Activated CD8-positive, alpha-beta memory T cell treated with anti-CD3 and anti-CD28 coated beads for 1 hour (primary cell): ENCODE measurements at places on chromosomes 3 and 15.

DNA sequence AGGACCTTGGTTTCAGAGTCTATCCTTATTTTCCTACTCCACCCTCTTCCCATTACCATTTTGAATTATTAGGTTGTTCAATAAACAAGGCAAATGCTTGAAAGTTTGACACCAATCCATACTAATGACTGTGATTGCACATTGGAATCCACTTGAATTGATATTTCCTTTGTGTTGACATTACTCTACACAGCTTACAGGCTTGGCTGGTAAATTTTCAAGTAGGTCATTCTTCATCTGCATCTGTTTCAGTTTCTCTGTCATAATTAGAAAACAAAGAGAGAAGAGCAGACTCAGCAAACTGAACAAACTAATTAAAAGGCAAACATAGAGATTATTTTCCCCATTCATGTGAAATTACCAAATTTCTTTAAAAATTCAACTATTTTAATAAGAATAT lies 732.9 kb upstream of the BCHE start:
- DNase-seq: no peak

DNA sequence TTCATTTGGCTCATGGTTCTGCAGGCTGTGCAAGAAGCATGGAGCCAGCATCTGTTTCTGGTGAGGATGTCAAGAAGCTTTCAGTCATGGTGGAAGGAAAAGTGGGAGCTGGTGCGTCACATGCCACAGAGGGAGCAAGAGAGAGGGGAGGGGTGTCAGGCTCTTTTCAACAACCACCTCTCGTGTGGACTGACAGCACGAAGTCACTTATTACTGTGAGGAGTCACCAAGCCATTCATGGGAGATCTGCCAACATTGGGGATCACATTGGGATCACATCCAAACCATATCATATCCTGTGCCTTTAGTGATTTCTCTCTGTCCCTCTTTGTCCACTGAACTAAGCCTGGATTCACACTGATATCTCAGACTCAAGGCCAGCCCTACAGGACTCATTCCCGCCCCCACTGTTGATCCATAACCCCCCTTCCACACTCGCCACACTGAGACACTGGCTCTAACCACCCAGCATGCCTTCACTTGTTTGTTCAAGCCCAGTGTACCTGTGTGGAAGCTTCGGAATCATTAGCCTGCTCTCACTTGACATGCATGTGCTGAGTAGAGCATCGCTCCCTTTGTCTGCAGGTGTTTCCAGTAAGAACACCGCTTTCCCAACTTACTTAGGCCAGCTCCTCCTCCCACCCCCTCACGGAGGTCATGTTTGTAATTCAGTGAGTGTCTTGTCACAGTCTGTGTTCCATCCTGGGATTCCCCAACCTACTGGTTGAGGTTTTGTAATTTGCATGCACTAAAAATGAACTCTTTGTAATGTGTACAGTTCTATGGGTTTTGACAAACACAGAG lies 132.2 kb downstream of the KLF13 start:
- DNase-seq: no peak

GRCh38 chr3:186810336-186810996 lies 4.2 kb upstream of the RFC4 start:
- no peak for DNase-seq

- DNase-seq: no peak
Observed at GRCh38 chr3:12777171-12777570, 18.1 kb upstream of the TMEM40 start.

GRCh38 chr3:2978977-2979732 lies 131.0 kb downstream of the IL5RA start:
- no peak for DNase-seq

GRCh38 chr3:121473001-121473400 lies 72.8 kb downstream of the POLQ start:
- no peak for DNase-seq

DNA sequence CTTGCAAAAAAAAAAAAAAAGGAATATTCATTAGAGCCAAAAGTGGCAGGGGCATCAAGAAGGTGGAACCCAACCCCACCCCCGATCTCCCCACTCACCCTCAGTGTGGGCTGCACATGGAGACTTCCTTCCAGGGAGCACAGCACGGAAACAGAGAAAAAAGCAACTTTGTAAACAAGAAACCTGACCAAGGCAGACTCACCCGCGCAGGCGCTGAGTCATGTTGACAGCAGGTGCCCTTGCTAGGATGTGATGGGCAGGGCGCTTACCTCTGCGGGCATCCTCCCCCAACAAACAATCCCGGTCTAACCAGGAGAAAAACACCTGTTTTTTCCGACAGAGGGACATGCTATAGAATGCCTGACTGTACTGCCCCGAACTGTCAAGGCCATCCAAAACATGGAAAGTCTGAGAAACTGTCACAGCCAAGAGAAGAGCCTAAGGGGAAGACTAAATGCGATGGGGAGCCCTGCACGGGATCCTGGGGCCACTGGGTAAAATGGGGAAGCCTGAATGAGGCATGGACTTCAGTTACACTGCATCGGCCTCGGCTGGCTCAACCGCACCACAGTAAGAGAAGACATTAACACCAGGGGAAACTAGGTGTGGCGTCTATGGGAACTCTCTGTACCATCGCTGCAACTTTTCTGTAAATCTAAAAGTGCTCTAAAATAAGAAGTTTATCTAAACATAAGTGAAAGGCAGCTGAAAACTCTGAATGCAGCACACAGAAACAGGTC lies 66.7 kb upstream of the GATA2 start:
- DNase-seq: no peak

- no peak for DNase-seq
Observed at GRCh38 chr15:71212146-71212545, 96.9 kb downstream of the THSD4 start.

DNA sequence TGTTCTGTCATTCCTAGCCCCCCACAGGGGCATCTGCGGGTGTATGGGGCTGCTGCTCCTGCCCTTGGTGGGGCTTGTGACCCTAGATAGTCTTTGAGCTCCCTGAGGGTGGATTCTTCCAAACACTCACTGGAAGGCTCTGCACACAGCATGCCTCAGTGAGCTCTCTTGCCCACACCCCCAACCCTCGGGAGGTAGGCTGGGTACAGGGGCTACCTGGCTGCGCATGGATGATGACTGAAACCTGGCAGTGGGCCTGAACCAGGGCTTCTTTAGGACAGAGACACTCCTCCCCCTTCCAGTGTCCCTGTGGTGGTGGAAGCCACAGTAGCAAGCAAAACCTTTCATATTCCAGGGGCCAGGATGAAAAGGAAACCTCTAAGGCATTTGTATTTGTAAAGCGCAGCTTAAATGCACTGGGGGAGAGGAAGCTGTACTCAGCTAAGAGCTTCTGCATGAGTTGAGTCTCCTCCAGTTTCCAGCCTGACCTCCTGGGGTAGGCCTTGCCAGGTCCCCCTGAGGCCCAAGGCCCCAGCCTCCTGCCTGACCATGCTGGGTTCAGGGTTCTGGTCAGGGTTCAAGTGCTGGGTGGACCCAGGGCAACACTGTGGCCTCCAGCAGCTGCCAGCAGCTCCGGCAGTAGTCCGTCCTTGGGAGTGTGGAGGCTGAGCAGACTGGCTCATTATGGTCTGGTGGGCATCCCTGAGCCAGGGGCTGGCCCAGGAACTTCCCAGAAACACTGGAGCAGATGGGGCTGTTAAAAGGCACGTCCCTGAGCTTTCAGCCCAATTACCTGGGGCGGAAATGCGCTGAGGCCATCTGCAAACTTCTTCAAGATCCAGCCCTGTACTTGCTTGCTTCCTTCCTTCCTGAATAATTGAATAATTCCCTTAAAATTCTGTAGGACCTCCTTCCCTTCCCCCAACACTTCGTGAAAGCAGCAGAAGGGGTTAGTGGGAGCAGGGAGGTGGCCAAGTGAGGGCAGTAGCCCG lies 89.7 kb downstream of the HMG20A start:
- no peak for DNase-seq

DNA sequence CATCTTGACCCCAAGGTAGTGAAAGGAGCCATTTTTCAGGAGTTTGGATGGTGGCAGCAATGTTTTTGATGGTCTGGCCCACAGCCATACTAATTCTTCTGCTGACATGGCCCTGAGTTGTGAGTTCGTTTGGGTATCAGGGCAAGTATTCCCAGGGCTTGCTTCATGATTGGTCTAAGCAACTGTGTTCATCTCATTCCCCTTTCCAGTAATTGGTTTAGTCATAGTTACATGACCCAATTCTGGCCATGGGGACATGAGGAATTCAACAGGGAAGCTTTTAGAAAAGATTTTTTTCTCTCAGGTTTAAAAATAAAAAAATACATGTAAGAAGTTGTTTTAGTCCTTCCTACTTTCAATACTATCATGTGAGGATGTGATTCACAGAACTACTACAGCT lies 150.5 kb upstream of the NPHP3 start:
- no peak for DNase-seq

DNA sequence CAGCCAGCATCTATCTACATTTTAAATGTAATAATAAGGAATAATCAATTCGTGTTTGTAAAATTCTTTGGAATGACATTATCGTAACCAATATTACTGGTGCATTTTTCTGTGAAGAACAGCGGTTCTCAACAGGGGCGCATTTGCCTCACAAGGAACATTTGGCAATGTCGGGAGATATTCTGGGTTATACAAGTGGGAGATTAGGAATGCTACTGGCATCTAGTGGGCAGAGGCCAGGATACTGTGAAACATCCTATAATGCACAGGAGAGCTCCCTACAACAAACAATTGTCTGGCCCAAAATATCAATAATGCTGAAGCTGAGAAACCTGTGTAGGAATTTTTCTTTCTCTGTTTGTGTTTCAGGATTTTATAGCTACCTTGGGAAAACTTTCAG lies 25.0 kb downstream of the ACP3 start:
- DNase-seq: no peak

GRCh38 chr3:98721776-98722175 lies 41.4 kb upstream of the ST3GAL6 start:
- DNase-seq: no peak

DNA sequence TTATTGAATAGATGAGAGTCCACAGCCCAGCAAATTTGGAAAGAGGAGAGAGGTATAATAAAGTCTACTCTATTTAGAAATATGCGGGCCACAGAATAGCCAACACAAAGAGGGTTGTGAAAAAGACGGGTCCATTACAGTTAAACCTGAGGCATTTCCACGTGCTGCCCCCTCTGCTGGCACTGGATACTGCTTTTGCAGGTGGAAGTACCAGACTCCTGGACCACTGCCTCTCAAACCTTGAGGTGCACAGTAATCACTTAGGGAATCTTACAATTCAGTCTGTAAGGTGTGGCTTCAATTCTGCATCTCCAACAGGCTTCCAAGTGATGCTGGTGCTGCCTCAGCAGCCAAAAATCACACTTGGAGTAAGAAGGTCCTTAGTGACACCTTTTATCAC lies 3.0 kb upstream of the TFDP2 start:
- DNase-seq: no peak

- no peak for DNase-seq
Observed at GRCh38 chr3:120637851-120638559, 41.9 kb downstream of the NDUFB4 start.

DNA sequence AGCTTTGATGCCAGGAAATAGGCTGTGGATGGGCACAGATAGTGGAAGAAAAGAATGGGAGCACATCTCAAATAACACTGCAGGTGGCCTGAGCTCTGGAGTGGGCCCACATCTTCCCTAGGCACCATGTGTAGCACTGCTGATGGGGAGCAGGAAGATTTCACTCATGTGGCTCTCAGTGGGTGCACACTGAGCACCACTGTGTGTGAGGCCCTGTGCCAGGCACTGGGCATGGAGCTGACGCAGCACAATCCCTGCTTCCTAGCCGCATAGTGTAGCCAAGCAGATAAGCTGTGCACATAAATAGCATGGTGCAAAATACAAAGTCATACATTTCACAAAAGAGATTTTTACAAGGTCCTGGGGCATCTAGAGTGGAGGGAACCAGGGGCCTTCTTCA lies 101.6 kb downstream of the MOBP start:
- DNase-seq: no peak

GRCh38 chr3:35635926-35636683 lies 3.2 kb upstream of the ARPP21 start:
- no peak for DNase-seq

DNA sequence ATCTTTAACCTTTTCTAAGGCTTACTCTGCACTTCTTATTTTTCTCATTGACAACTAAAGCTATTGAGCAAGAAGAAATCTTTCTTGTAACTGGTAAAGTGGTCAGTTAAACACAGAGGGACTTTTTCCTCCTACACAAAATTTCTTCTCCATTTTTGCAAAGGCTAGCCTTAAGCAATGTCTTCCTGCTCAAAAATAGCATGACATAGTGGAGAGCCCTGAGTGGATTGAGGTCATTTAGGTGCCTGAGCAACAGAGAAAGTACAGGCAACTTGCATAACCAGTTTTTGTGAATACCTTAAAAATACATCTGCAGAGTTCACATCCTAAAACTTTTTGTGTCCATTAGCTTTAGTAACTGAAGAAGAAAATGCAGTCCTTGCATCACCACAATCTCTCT lies 144.7 kb upstream of the TTC14 start:
- no peak for DNase-seq

DNA sequence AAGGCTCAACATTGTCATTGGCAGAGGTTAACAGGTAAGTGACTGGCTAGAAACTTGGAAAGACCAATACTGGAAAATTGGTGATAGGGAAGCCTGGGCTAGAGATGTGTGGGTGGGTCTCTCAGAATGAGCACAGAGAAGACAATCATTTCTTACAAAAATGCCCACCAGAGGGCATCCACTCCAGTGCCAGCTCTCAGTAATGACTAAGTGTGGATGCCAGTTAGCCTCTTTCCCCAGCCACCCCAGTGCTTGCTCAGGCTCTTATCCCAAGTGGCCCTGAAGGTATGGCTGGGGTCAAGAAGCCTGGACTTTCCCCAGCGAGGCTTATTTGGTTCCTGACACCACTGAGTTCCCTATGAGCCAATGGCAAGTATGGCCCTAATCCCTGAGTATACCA lies 115.9 kb upstream of the ST8SIA2 start:
- no peak for DNase-seq

- no peak for DNase-seq
Observed at GRCh38 chr3:164752812-164753211, 325.5 kb downstream of the SI start.

DNA sequence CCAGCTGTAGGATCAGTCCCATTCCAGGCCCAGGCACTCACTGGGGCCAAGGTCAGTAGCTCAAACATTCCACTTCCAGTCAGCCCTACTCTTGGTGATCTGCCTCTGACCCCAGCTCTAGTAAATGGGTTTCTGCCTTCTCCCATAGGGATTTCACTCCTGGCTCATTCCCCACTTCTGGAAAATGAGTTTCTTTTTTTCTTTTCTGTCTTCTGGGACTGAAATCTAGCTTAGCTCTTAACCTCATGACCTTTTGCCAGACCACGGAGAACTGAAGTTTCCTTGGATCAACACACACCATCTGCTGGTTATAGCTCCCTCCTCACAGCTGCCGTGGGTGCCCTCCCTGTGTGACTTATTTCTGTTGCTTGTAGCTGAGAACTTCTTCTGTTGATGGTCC lies 21.3 kb downstream of the MME start:
- no peak for DNase-seq

- no peak for DNase-seq
Observed at GRCh38 chr3:72186400-72186855, 401.5 kb upstream of the PROK2 start.
